ENCODE measurements at places on chromosomes 4 and X.

DNA sequence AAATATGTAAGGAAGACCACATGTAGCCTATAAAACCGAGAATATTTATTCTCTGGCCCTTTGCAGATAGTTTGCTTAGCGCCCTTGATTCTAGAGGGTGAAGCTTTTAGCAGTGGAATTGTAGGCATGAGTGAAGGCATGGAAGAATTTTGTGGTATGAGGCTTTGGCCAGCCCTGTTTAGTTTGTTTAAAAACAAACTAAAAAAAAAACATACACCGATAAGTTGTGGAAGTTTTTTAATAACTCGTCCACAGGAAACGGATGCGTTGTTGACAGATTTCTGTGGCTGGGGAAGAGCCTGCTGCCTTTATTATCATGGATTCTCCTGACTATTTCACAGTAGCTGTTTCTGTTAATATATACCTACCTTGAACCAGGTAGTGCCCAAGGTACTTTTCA, 194.7 kb upstream of the LNX1 start:
- DNase-seq: no peak

- DNase-seq: peak; percentile 96
These were observed 233.8 kb upstream of the UGT8 start for GRCh38 chr4:114364857-114365256.

DNA sequence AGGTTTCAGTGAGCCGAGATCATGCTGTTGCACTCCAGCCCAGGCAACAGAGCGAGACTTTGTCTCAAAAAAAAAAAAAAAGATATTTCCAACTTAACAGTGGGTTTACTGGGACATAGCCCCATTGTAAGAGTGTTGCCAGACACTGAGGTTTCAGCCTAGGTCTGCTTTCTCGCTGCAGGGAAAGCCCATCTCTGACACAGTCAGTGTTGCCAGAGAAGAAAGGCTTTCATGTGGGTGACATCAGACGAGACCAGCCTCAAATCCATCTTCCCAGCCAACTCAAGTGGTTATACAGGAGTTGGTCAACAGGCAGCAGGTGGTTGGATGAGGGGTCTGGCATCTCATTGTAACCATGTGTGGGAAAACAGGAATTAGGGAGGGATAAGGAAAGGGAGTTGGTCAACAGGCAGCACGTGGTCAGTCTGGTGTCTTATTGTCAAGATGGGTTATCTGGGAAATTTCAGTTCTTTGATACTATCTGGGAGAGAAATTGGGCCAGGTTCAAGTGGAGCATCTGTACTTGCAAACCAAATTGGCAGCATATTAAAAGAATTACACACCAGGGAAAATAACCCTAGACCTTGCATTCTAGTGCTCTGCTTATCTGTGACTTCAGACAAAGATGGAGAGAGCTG, 41.1 kb downstream of the NELFA start:
- peak; percentile 36 for DNase-seq

GRCh38 chr4:150176547-150176946, 98.3 kb downstream of the DCLK2 start:
- DNase-seq: peak; percentile 85

- DNase-seq: no peak
These were observed 47.8 kb downstream of the NIPAL1 start for GRCh38 chr4:48064349-48064748.

- DNase-seq: peak; percentile 79
These were observed 78.5 kb downstream of the ELOVL6 start for GRCh38 chr4:110119880-110120279.

GRCh38 chrX:40772290-40772689, 36.9 kb upstream of the MED14 start:
- DNase-seq: peak; percentile 79

- DNase-seq: no peak
These were observed 1020.5 kb upstream of the AGA start for GRCh38 chr4:178462710-178463109.

DNA sequence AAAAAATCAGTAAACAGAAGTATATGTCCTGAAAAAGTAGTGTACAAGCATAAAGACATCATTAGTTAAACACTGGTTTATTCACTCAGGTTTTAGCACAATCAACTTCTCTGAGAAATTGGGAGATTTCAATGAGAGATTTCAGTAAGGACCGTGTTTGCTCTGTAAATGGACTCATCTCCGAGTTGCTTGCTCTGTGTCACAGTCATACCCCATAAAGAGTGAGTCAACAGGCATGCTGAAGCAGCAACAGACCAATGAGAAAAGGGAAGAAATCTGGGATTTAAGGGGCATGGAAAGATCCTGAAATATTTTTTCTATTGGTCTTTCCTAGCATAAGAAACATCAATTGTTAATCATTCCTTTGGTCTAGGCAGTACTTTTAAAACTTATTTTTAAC, 4.7 kb downstream of the GLUD2 start:
- no peak for DNase-seq

DNA sequence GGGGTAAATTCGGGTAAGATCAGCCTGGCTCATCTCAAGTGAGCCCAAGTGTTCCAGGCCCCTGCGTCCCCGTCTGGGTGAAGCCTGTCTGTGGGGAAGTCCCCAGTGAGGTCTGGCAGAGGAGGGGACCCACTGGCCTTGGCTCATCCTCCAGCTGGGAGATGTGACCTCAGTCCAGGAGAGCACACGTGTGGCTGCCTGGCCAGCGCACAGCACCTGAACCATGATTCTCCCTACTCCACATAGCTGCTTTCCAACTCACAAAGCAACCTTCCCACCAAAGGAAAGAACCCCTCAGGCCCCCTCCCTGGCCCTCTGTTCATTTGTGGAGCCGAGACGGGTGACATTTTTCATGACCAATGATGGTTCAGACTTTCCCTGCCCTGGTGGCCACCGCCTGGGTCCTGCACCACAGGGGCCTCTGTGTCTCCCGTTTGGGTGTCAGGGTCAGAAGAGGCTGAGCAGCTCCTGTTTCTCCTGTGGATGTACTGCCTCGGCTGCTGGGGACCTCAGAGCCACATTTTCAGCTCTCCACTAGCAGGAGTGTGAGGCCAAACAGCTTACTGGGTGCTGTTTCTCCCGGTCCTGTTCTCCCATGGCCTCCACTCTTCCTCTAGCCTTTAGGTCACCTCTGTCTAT, 111.4 kb downstream of the CPZ start:
- DNase-seq: no peak

DNA sequence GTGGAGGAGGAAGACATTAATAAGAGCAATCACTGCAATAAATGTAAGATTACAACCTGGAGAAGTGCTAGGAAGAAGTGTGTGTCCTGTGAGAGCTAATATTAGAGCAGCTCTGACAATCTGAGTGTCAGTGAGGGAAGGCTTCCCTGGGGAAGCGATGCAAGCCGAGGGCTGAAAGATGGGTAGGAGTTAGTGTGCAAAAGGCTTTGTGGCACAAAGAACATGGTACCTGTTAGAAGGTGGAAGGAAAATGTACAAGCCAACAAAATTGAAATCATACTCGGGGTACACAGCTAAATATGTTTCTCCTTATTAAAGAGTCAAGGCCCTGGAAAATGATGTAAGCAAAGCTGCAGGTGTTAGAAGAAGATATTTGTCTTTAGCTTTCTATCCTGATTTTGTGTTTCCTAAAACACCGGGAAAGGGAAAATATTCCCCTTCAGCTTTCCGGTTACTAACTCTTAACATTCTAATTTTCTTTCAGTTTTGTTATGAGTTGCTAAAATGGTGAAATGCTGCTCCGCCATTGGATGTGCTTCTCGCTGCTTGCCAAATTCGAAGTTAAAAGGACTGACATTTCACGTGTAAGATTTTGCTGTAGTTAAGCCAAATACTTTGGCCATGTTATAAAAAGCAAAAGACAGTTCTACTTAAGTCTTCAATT, 808 bp downstream of the THAP6 start:
- no peak for DNase-seq

All from astrocyte (in vitro differentiated cells and primary cell).